ENCODE measurements at places on chromosomes 11 and 22.

- no peak for DNase-seq
These were observed 8.2 kb downstream of the PATL1 start for GRCh38 chr11:59660621-59661020.

DNA sequence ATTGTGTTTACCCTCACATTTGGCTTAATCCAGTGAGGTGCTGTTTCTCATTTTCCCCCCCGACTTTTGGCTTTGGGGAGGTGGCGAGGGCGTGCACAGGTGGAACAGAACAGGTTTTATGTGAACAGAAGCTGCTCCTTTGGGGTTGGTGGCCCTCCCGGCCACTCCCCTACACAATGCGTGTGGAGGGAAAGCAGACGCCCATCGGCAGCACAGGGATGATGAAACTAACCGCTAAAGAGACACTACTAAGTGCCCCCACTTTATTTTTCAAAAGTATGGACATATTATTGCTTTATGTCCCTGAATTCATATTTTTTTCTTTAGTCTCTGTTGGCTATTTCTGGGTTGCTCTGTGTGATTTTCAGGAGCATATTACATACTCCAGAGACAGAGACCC is 160.9 kb downstream of the ENTHD1 start:
- no peak for DNase-seq

DNA sequence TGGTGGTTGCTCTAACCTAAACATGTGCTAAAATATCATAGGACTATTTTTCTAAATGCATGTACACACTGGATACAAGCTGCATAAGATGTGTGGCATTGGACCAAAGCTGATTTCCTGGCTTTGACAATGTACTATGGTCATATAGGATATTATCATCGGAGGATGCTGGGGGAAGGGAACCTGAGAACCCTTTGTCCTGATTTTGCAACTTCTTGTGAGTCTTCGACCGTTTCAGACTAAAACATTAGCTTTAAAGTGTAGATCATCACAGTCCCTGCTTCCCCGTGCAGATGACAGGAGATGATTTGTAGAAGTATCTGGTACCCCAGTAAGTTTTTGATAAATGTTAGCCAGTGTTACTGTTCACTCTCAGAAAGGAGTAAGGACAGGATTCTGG is 554.7 kb downstream of the MIAT start:
- no peak for DNase-seq

DNA sequence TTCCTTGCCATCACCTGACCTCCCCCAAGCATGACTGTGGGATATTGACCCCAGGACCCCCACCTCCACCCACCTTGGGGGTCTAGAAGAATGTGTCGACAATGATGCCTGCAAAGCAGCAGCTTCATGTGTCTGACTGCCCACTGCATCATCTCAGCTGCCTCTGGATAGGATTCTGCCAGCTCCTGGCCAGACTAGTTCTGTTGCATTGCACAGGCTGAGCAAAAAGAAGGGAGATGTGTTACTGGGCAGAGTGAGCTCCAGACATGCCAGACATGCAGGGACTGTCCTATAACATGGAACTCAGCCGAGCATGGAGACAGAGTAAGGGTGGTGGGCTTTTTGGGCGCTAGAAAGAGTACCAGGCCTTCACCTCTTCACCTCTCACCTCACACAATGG is 36.7 kb downstream of the FBXO7 start:
- DNase-seq: no peak

- no peak for DNase-seq
These were observed 503.2 kb downstream of the MN1 start for GRCh38 chr22:27298332-27298731.

DNA sequence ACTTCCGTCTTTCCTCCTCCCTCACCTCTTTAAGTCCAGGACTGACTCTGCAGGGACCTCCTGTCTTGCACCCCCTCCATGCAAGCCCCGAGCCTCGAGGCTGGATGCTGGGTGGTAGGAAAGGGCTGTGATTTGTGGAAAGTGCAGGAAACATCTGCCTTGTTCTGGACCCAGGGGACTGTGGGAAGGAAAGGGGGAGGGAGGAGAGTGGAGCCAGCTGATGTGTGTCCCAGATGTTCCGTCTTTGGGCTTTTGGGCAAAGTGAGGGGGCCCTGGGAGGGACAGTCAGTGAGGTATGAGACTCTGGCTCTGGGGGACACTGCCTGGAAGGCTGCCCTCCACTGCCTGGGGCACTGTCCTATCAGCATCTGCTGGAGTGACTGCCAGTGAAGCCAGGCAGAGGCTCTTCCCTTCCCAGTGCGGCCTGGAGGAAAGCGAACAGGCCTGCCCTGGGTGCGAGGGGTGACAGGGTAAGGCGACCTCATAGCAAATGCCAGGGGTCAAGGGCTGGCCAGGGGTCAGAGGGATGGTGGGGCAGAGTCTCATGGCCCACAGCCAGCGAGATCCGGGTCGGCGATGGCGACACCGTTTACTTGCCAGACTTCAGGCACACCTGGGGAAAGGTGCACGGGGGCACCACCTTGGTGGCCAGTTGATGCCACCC is 1.7 kb downstream of the MRGPRD start:
- no peak for DNase-seq

DNA sequence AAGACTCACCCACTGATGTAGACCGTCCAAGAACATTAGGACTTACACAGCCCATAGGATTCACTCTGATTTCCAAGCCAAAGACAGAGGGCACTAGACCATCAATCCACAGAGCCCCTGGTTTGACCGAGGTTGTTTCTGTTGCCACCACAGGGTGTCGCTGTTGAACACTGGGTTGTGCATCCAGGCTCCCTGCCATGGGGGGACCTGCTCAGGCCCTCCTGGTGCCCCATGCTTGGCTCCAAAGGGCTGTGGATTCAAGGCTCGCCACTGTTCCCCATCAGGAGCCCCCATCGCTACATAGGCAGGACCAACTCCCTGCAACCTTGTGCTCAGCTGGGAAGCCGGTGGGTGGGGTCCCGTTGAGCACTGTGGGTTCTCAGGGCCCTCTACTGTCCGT is 128.0 kb upstream of the ANO1 start:
- no peak for DNase-seq

- no peak for DNase-seq
These were observed 56.0 kb downstream of the LRRC4C start for GRCh38 chr11:41403458-41403857.

DNA sequence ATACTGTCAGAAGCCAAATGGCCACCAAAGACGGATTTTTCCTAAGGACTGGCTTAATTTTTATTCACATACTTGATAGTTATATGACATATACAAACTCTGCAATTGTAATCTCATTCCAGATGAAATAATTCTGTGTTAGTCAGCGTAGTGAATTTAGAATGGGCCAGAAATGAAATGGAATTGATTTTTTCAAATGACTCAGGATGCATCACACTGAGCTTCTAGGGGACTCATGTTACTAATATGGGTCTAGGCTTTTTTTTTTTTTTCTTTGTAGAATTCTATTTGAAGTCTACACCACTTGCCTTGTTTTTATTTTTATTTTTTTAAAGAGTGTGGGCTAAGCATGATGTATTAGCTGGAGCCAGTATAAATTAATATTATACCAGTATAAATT is 62.7 kb downstream of the SPECC1L start:
- no peak for DNase-seq

DNA sequence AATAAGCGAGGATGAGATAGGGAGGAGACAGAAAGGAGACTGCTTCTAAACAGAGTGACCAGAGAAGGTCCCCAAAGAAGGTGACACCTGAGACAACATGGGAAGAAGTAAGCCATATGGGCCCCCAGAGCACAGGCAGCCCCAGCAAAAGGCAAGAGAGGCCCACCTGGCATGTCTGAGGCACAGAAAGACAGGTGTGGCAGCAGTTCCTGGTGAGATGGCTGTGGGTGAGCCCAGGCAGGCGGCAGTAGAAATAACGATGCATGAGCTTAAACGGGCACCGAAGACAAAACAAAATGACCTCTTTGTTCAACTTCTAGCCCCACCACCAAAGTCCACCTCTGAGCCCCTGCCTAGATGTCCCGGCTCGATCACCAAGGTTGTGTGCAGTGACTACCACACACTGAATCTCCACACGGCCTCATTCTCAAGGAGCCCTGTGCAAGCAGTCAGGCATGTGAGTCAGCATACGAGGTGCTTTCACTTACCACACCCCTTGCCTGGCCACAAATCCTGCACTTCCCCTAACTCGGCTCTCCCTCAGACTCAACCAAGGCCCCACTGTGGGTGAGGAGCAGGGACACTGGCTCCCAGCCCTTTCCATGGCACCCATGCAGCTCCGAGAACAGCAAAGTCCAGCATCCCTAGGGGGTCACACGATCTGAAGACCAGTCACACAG is 77.6 kb downstream of the PACSIN2 start:
- no peak for DNase-seq

DNA sequence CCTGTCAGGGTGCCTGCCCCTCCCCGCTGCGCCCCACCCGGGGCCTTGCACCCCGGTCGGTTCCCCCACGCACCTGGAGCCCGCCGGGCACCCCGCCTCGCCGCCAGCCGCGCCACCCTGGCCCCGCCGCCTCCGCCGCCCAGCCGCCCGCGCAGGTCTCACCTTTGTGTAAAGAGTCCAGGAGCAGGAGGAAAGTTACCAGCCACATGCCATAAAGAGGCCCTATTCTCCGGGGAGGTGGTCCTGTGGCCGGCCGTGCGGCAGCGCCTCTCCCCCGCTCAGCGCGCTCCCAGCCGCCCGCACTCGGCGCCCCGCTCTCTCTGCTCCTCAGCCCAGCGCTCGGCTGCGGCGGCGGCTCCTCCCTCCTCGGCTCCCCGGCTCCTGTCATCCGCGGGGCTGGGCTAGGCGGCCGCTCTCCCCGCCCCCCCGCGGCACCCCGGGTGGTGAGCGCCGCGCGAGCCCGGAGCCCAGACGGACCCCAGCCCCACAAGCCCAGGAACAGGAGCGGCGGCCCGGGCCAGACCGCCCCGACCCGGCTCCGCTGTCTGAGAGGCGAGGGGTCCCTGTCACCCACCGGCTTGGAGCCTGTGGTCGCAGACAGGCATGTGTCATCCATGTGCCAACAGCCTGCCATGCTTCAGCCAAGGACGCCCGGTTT is at the start of gene DSCAML1:
DSCAML1 (minus strand) TSS at position 345 of the 658 bp plus-strand sequence; CDS start at position 208, 137 bp downstream.
- no peak for DNase-seq

- no peak for DNase-seq
These were observed 39.1 kb upstream of the POU2AF2 start for GRCh38 chr11:111206472-111206871.

GRCh38 chr22:30306627-30307011 is 17.3 kb upstream of the CASTOR1 start:
- DNase-seq: no peak

- DNase-seq: no peak
These were observed 17.5 kb upstream of the ARHGEF17 start for GRCh38 chr11:73290536-73290935.

DNA sequence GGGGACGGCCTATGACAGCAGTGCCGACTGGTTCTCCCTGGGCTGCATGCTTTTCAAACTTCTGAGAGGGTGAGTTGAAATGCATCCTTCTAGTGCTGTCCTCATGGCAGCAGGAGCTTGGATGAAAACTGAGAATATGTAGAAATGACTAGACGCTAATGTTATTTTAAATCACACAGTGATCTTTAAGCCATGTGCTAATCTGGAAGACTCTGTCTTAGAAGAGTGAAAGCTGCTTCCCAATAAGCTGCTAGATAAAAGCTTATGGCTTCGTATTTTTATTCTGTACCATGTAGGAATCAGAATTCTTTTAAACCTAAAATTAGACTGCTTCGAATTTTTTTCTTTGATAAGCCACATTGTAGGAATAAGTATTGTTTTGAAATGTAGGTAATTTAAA is 46.8 kb upstream of the MYO18B start:
- DNase-seq: no peak

DNA sequence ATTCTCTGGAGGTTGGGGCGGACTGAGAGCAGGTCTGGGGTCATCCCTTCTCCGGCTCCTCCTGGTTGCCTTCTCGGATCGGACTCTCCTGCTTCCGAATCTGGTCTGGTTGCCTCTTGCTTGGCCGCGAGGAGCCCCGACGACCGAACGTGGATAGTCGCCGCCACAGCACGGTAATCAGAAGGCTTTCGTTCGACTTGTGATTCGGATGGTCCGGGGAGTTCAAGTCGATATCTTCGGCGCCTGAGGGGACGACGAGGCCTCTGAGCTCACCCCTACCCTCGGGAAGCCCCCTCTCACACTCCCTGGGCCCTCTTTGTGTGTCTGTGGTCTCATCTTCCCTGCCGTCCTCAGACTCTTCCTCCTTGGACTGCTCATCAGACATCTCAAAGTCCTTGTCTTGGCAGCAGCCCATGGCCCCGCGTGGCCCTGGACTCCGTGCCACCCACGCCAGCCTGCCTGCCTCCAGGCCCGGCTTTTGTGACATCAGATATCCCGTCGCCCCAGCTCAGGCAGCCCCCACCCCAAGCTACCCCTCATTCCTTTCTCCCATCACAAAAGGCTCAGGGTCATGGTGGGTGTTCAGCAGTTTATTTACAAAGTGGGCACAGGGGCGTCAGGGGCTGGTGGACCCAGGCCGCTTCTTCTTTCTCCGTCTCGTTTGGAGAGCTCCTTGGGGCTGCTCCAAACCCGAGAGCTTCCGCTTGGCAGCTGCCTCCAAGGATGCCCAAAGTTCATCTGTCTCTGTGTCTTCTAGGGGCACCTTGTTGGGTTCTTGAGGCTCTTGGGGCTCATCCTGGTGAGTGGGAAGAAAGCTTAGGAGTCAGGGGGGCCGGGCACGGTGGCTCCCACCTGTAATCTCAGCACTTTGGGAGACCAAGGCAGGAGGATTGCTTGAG is at the start of gene TEX54:
TEX54 (minus strand) TSS at position 506 of the 899 bp plus-strand sequence.
- DNase-seq: no peak

DNA sequence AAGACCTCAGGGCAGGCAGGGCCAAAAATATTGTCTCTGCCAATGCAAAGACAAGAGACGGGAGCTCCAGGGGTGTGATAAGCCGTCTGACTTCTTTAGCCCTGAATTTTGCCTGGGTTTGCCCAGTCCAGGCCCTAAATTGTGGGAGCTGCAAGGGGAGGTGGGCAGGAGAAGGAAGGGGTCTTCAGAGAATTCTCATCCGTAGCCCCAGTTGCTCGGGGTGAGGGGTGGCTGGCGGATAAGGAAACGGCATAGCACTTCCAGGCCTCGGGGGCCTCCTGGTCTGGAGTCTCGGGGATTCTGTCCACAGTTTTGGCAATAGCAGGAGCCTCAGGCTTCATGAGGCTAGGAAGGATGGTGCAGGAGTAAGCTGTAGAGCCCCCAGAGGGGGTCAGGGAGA is 7.4 kb downstream of the CD5 start:
- no peak for DNase-seq

GRCh38 chr22:42389143-42389542 is 43.1 kb downstream of the NFAM1 start:
- DNase-seq: no peak

DNA sequence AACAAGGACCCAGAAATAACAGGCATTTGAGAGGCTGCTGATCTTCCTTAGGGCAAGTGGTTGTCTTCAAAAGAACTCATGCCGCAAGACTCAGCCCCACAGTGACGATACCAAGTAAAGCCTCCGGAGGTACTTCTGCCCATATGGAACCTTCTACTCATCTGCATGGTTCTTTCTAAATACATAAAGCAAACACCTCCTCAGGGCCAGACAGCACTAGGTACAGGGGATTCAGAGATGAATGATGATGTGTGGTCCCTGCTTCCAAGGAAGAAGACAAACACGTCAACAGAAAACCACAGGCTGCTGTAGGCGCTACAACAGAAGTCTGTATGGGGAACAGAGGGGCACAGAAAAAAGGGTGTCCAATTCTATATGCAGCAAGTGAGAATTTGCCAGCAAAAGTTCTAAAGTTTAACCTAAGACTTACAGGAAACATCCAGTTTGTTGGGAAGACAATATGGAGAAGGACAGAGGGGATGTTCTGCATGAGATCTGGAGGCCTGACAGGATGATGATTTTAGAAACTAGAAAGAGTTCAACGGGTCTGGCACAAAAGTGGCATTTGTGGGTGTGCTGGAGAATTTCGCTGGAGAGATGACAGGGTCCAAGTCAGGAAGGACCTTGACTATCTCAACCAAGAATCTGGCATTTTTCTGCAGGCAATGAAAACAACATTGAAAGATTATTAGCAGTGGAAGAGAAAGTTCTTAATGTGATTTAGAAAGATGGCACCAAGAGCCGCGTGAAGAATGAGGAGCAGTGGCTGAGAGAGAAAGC is 23.7 kb downstream of the JAML start:
- DNase-seq: no peak

Measured in pulmonary artery endothelial cell (primary cell).